ENCODE measurements at places on chromosomes 6 and 20.

DNA sequence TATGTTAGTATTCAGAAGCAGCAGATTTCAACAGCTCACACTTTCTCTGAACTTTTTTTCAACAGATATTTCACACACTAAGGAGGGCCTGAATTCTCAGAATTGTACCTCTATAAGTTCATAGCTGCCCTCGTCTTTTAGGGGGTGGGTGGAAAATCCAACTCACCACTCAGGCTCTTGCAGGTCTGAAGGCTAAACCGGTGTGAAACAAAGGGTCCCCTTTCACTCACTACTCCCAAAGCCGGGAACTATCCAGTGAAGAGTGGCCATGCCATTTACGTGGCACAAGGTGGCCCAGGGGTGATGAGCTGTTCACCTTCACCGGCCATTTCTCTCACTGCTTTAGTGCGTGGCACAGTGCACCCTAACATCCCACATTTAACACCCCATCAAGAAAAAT lies 24.2 kb downstream of the TBC1D7 start:
- no peak for DNase-seq

DNA sequence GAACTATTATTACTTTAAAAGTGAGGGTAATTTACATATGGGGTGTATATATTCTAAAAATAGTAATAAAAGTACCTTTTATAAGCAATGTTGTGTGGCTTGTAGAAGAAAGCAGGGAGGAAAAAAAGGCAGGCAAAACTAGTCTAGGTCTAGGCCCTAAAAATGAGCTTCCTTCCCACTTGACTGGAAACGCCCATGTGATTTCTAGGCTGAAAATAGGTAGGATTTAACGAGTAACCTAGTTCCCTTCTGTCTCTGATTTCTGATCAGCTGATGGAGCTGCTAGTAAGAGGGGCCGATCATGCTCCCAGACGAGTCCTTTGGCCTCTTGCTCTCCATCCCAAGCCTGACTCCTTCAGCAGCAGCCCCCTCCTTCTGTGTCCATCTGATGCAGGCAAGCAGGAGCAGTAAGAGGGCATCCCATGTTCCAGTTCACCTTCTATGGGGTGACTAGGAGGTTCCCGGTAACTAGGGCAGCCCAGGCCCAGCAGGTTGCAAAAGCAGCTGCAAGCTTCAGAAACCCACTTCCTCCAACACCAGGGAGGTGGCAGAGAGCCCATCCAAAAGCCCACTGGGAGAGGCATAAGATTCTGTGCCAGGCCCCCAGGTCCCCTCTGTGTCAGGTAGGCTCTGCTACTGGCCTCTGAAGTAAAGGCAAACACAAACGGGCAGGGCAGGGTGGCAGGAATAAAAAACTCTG lies 24.4 kb downstream of the TBC1D20 start:
- no peak for DNase-seq

GRCh38 chr6:48613231-48613949 lies 502.4 kb upstream of the PTCHD4 start:
- no peak for DNase-seq

GRCh38 chr6:82078286-82078908 lies 169.1 kb downstream of the IBTK start:
- DNase-seq: no peak

DNA sequence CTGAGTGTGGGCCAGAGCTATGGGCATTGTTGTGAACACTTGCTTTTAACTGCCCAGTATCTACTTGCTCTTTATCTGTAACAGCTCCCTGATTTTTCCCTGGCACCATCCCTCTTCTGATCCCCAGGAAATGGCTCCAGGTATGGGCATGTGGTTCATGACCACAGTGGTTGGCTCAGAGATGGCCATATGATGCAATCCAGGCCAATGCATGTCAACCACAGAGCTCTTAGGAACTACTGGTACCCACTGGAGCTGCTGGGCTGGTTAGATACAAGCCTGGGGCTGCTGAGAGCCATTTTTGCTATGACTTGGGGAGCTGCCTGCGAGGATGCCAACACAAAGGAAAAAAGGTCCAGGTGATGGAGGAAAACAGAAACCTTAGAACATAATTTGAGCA lies 55.6 kb downstream of the KCNB1 start:
- no peak for DNase-seq

DNA sequence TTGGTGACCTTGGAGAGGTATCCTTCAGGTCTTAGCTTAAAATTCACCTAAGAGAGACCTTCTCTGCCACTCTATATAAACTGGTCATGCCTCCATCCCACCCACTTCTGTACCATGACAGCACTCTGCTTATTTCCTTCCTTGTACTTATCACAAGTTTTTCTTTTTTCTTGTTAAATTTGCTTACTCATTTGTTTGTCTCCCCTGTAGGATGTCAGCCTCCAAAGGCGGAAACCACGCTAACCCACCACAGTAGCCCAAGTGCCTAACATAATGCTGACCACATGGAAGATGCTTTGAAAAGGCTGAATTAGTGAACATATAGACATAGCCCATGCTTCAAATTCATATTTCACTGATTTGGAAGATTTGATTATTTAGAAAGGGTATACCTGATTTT lies 5.4 kb downstream of the BMP6 start:
- DNase-seq: no peak

DNA sequence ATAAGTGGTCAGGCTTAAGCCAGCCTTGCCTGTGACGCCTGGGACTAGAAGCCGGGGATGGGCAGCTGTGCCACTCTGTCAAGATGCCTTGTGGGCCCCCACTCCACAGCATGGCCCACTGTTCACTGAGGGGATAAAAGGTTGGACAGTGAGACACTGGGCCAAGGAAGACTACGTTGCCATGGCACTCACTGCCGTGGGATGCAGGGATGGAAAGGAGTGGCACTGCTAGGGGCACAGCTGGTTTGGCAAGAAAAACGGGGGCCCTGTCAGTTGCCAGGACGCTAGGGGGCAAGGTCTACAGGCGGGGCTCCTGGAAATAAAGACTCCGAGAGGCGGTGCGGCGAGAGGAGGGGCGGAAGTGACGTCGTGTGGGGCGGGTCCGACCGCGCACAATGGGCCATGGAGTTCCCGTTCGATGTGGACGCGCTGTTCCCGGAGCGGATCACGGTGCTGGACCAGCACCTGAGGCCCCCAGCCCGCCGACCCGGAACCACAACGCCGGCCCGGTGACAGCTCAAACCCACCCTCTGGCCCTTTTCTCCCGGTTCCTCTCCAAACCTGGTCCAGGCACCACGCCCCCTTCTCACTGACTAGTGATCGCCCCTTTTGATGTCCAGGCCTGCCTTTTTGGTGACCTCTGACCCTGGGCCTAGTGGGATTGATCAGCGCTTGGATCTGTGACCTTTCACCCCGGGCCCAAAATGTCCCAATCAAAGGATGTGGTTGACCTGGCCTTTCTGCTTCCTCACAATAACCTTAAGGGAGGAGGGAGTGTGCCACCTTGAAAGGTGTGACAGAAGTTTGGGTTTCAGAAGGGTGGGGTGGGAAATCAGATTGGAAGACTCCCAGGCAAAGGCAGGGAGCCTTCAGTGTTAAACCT lies at the start of gene ATAT1:
Gene ATAT1, plus strand, starts transcription at position 391 of the 883 bp plus-strand sequence.
- DNase-seq: peak; percentile 33
